EH (cell line): ENCODE measurements at places on chromosomes 12 and 14.

DNA sequence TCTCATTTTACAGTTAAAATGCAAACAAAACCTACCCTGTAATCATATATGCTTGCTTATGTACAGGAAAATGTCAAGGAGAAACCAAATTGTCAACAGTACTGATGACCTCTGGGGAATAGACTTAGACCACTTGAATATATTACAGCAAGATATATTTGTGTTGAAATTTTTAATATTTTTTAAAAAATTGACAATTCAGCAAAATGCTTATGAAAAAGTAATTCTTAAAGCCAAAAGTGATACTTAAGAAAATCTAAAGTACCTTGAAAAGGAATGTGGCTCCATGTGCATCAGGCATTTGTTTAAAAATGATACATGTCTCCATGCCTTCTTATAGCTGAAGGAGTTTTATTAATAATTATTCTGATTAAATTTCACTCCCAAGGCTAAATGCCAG lies 49.2 kb downstream of the PTPN21 start:
- no peak for DNase-seq

DNA sequence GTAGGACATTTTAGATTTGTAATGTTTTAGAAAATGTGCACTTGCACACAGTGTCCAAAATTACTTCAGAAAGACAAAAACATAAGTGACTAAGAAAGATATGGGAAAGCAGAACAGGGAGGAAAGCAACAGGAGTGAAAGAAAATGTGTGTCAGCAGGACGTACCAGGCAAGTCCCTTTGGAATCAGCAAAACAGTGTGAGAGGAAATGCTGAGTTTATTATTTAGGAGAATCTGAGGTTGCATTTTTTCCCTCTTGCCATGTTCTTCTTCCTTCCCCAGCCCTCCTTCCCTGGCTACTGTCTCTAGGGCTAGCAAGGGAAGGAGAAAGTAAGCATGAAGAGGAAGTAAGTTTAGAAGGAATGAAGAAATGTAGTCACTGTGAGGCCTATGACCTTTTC lies 67.7 kb upstream of the CD163 start:
- DNase-seq, result no peak

DNA sequence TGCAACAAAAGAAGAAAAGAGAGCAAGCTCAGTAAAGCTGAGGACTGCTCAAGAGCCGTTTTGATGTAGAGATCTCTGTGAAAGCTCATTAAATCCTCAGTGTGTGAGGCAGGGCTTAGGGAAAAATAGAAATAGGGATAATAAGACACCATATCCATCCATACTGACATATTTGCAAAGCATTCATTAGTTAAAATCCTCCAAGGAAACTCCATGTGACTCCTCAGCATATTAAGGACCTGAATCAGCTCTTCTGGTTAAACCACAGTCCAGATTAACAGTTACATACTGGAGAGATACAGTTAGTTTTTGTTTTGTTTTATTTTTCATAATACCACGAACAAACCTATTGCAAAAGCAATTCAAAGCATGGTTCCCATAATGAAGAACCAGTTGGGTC lies 288.2 kb downstream of the PAWR start:
- DNase-seq, result peak; percentile 73

GRCh38 chr12:46401662-46402061 lies 29.1 kb upstream of the SLC38A2 start:
- DNase-seq, result peak; percentile 62

DNA sequence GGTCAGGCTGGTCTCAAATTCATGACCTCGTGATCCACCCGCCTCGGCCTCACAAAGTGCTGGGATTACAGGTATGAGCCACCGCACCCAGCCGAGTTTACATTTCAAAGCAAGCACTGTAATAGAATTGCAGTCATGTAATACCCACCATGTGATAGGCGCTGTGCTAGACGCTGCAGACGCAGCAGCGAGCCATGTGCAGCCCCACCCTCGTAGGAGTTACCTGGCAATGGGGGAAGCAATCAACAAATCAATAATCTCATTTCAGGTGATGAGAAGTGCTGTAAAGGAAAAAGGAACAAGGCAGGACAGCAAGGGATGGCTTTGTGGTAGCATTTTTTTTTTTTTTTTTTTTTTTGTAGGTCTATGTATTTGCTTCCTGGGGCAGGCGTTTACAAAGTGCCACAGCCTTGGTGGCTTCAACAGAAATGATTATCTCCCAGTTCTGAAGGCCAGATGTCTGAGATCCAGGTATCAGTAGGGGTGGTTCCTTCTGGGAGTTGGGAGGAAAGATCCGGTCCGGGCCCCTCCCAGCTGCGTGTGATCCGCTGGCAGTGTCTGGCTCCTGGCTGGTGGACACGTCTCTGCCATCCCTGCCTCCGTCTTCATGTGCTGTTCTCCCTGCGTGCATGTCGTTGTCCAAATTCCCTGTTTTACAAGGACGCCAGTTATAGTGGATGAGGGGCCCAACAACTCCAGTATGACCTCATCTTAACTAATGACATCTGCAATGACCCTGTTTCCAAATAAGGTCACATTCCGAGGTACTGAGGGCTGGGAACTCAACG lies 72.8 kb downstream of the TNFAIP2 start:
- DNase-seq, result no peak

- DNase-seq, result no peak
These were observed 86.2 kb upstream of the GPHB5 start for GRCh38 chr14:63404906-63405305.

- DNase-seq, result peak; percentile 42
These were observed 52.9 kb downstream of the SPTB start for GRCh38 chr14:64826845-64827244.

DNA sequence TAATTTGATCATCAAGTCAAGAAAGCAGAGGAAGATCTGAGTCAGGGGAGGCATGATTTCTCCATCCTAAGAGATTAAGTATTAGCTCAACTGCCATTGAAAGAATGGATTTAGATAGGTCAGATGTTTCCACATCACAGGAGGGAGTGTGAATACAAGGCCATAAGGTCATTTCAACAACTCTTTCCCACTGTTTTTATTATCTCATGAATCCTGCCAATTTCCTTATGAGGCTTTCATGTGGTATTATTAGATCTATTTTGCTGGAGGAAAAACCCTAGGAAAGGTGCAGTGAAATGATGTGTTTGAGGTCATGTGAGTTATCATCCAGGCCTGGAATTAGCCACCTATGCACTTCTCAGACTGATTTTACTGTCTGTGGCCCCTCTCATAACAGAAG lies 269.0 kb downstream of the NOVA1 start:
- DNase-seq, result no peak
